ENCODE measurements at places on chromosomes 11 and 22. TPM values are rescaled to one million over a fixed set of nuclear protein-coding genes. Genes with fewer than 3 reads are reported as not detected.

Gene MISFA
- total RNA-seq = not detected

GRCh38 chr22:37520776-37521191 lies 1.6 kb upstream of the CARD10 start:
- DNase-seq = no peak

DNA sequence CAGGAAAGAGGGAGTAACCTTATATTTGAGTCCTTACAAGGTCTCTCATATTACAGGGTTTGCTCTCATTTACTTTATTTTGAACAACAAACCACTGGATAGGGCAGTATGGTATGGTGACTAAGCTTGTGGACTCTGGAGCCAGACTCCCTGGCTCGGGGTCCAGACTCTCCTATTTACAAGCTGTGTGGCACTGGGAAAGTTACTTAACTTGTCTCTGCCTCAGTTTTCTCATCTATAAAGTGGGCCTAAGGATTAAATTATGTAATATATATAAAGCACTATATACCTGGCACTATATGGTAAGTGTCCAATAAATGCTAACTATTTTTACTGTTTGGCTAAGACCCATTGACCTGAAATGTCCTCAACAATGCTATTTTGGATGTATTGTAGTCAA lies 1.7 kb upstream of the DCHS1 start:
- no peak for DNase-seq

DNA sequence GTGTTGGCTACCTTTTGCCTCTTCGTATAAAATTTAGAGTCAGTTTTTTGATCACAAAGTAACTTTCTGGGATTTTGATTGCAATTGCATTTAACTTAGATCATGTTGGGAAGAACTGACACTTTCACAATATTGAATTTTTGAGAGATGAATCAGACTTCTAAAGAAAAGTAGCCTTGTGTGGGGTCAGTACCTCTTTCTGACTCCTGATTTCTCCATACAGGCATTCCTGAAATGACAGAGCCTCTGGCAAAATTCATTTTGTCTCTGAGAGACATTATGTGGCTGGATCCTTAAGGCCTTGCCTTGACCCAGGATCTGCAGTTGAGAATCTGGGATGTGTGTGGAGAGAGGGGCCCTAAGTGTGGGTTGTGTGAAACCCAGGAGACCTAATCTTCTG lies 37.8 kb downstream of the PPFIBP2 start:
- no peak for DNase-seq

DNA sequence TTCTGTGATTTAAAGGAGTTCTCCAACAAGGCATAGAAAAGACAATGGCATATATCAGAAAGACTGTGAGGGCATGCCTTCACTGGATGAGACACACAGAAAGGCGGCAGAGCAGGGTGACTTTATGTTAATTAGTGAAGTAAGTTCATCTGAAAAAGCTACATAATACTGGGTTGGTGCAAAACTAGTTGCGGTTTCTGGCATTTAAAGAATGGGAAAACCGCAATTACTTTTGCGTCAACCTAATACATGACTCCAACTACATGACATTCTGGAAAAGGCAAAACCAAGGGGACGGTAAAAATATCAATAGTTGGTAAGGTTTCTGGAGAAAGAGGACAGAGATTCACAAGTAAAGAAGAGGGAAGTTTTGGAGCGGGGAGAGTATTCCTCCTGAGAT lies 5.1 kb downstream of the RFPL1 start:
- no peak for DNase-seq

Data from OCI-LY7 (cell line).